ENCODE measurements at places on chromosomes 1 and 21. TPM values are rescaled to one million over a fixed set of nuclear protein-coding genes. Genes with fewer than 3 reads are reported as not detected.

Gene CNR2
- total RNA-seq = not detected

- no peaks in the 10 kb centered on the region for H3K36me3 ChIP-seq
- no peaks in the 10 kb centered on the region for H3K4me1 ChIP-seq
- H3K27ac ChIP-seq = no peak overlapping the region
- H3K4me3 ChIP-seq = no peak overlapping the region
- DNase-seq = no peak
Observed at GRCh38 chr1:22685591-22686059, 25.0 kb upstream of the EPHB2 start.

DNA sequence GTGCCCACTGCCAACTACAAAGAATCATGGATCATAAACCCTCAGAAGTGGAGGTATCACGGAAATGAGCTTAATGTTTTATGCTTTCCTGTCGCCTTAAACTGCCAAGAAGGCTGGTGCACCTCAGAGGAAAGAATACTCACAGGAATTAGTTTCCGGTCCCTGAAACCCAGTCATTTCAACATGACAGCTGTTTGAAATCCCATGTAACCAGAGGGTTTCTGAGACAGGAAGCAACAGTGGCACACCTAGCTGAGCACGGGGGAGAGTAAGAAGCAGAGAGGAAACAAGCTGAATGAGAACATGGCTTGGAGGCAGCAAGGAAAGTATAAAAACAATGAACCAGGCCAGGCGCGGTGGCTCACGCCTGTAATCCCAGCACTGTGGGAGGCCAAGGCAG, 3.9 kb downstream of the JAK1 start:
- no peaks in the 10 kb centered on the region for H3K36me3 ChIP-seq
- no peak for DNase-seq
- peaks cover 32% of the 10 kb centered on the region for H3K4me1 ChIP-seq
- H3K27ac ChIP-seq = no peak overlapping the region

DNA sequence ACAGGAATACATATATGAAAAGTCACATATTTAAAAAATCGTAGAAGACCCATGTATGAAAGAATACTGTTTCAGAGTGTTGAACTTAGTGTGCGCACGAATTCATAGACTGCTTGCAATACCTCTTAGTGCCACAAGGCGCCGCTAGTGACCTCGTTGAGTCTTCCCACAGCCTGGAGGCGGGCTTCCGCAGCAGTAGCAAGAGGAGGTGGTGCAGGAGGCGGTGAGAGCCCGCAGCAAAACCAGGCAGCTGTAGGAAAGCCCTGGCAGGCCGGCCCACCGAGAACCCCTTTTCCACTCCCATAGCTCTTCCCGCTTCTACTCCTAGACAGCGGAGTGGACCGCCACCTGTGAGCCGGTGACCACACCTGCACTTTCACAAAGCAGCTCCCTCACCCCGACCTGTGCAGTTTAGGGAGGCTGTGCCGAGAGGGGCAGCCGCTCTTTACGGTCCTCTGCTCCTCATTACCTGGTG, 23.5 kb downstream of the MTARC1 start:
- peak; percentile 82 for DNase-seq
- H3K4me1 ChIP-seq = peaks cover 4% of the 10 kb centered on the region
- H3K36me3 ChIP-seq = no peaks in the 10 kb centered on the region
- H3K27me3 ChIP-seq = peaks cover 20% of the 10 kb centered on the region

DNA sequence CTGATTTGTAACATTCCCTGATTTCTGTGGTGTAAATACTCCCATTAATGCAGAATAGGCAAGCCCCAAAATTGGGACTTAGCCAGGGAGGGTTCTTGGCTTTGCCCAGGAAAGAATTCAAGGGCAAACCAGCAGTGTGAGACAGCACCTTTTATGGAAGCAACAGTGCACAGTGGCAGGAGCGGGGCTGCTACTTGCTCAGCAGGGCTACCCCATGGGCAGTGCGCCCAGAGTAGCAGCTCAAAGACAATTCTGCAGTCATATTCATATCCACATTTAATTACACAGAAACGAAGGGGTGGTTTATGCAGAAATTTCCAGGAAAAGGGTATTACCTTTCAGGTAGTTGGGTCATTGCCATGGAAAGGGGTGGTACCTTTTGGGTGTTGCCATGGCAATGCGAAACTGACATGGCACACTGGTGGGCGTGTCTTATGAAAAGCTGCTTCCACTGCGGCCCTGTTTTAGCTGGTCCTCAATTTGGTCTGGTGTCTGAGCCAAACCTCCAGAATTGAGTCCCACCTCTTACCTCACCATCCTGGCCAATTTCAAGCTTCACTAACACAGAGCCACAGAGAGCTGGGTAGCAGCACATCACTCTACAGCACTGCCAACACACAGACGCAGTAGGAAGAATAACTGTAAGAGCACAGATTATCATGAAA, 35.9 kb downstream of the FHAD1 start:
- no peak for DNase-seq
- H3K27ac ChIP-seq = no peak overlapping the region
- no peaks in the 10 kb centered on the region for H3K4me1 ChIP-seq
- H3K4me3 ChIP-seq = no peak overlapping the region
- H3K36me3 ChIP-seq = no peaks in the 10 kb centered on the region

Gene RNF223
- not detected for total RNA-seq

DNA sequence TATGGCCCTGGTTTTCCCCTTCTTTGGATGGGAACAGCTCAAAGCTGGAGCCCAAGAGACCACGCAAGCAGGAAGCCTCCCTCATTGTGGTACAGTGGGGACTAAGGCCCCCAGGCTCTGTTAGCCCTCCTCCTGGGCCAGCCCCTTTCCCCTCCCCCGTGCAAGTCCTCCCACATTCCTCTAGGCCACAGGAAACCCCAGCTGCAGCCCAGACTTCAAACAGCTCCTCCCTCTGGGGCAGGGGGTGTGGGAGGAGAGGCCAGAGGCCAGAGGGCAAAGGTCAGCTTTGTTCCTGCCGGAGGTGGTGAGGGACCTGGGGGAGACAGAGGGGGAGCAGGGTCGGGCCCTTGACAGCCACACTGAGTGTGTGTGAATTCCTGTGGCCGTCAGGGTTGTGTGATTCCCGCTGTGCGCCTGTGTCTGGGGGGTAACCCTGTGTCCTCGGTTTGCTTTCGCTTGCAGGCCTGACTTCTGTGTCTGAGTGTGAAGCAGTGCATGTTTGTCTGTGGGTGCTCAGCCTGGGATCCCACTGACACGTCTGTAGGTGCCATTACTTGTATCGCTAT, 3.4 kb upstream of the AHDC1 start:
- H3K27me3 ChIP-seq = peaks cover 9% of the 10 kb centered on the region
- no peaks in the 10 kb centered on the region for H3K36me3 ChIP-seq
- DNase-seq = peak; percentile 89
- H3K4me1 ChIP-seq = peaks cover 37% of the 10 kb centered on the region
- H3K27ac ChIP-seq = peak overlapping the region; percentile 33
- H3K4me3 ChIP-seq = no peak overlapping the region

GRCh38 chr1:82621076-82621475, 820.3 kb downstream of the ADGRL2 start:
- no peak for DNase-seq
- no peaks in the 10 kb centered on the region for H3K36me3 ChIP-seq
- no peaks in the 10 kb centered on the region for H3K27me3 ChIP-seq
- no peak overlapping the region for H3K27ac ChIP-seq

GRCh38 chr1:236371083-236371482, 23.0 kb upstream of the EDARADD start:
- H3K4me1 ChIP-seq = peaks cover 7% of the 10 kb centered on the region
- H3K36me3 ChIP-seq = no peaks in the 10 kb centered on the region
- no peak overlapping the region for H3K27ac ChIP-seq
- no peak overlapping the region for H3K4me3 ChIP-seq
- no peak for DNase-seq
- no peaks in the 10 kb centered on the region for H3K27me3 ChIP-seq

Gene PROK1
- total RNA-seq = not detected

- no peaks in the 10 kb centered on the region for H3K4me1 ChIP-seq
- DNase-seq = no peak
- H3K27me3 ChIP-seq = peaks cover 46% of the 10 kb centered on the region
Observed at GRCh38 chr21:32800056-32800455, 28.5 kb upstream of the PAXBP1 start.

DNA sequence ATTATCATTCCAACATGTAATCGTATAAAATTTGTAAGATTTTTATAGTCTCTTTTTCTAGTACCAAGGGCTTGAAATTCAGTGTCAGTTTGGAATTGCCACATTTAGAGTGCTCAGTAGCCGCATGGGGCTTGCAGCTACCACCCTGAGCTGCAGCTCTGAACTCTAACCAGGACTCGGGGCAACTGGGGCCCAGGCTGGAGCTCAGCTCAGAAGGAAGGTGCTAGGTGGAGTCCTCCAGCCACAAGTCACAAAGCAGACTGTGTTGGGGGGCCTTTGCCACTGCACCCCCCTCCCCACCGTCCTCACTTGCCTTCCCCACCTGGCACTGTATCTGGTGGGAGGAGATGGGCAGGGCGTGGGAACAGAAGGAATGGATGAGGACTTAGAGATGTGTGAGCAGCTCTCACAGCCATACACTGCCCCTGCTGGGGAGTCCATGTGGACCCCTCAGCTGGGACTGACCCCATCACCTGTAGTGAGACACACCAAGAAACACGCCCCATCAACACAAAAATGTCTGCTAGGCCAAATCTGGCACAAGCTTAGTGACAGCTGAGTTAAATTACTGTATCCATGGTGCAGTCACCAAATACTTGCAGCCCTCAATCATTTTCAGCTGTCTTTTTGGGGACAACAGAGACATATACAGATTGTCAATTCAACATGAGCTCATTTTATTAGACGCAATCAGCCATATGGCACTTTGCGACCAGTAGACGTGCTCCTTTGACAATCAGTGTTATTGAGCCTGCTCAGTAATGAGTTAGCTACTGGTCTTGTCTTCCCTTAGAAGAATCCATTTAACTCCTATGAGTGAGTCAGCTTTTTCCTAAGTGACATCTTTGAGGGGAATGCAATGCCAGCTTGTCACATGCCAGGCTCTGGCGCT, 241.7 kb upstream of the RAB4A start:
- H3K27me3 ChIP-seq = peaks cover 21% of the 10 kb centered on the region
- H3K4me3 ChIP-seq = no peak overlapping the region
- peaks cover 8% of the 10 kb centered on the region for H3K4me1 ChIP-seq
- DNase-seq = no peak
- no peaks in the 10 kb centered on the region for H3K36me3 ChIP-seq
- no peak overlapping the region for H3K27ac ChIP-seq

GRCh38 chr1:20220036-20220435, 33.7 kb upstream of the PLA2G2C start:
- peaks cover 34% of the 10 kb centered on the region for H3K27me3 ChIP-seq
- H3K36me3 ChIP-seq = no peaks in the 10 kb centered on the region
- H3K27ac ChIP-seq = no peak overlapping the region
- H3K4me1 ChIP-seq = no peaks in the 10 kb centered on the region
- no peak overlapping the region for H3K4me3 ChIP-seq

GRCh38 chr1:99548943-99549605, 96.8 kb upstream of the PALMD start:
- no peak overlapping the region for H3K4me3 ChIP-seq
- H3K36me3 ChIP-seq = no peaks in the 10 kb centered on the region
- H3K27ac ChIP-seq = no peak overlapping the region
- no peaks in the 10 kb centered on the region for H3K4me1 ChIP-seq
- H3K27me3 ChIP-seq = no peaks in the 10 kb centered on the region
- DNase-seq = no peak

Gene TIAM1
- 0.09 TPM for total RNA-seq

Gene C1orf116
- 2.6 TPM for total RNA-seq

DNA sequence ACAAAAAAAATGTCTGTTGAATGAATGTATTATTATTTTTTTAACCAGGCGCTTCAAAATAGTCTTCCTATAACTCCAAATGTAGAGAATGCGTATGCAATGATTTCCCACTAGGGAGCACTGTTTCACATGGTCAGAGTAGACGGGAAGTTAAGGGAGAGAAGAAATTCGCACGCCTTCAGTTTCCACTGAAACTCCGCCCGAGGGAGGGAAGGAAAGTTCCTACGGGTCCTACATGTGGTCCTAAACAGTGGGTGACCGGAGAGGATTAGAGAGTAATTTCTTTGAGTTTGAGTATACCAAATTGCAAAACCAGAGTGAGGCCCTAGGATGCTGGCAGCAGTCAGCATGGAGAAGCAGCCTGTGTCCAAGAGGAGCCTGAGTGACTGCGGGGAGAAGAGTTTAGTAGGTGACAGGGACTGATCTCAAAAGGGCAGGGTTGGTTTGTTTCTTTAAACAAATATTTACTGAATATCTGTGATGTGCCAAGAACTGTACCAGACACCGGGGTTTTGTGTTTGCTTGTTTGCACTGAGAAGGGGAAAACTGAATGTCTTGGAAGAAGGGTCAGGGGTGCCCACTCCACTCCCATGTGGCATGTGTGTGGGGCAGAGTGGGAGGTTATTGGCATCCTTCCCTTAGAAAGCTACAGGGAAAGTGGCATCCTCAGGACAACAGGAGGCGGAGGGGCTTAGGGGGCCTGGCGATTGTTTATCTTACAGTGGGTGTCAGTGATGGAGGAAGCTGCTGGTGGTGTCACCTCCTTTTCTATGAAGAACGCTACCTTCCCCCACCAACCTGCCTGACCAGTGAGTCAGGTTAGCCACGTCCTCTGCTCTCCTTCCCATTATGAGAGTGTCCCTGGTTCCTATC, 22.8 kb downstream of the RNU5D-1 start:
- no peak overlapping the region for H3K4me3 ChIP-seq
- H3K27me3 ChIP-seq = peaks cover 39% of the 10 kb centered on the region
- no peaks in the 10 kb centered on the region for H3K36me3 ChIP-seq
- H3K4me1 ChIP-seq = no peaks in the 10 kb centered on the region

GRCh38 chr1:248798791-248799190, 26.9 kb downstream of the SH3BP5L start:
- no peak overlapping the region for H3K4me3 ChIP-seq
- peaks cover 20% of the 10 kb centered on the region for H3K27me3 ChIP-seq
- DNase-seq = no peak
- H3K27ac ChIP-seq = no peak overlapping the region

- H3K27me3 ChIP-seq = 0 out of 3 replicates have a peak, but pooled peaks cover 4% of the 10 kb centered on the region
- H3K4me3 ChIP-seq = no peak overlapping the region
- H3K27ac ChIP-seq = no peak overlapping the region
- DNase-seq = peak; percentile 74
- H3K36me3 ChIP-seq = no peaks in the 10 kb centered on the region
- peaks cover 16% of the 10 kb centered on the region for H3K4me1 ChIP-seq
Observed at GRCh38 chr21:44761011-44761729, 40.5 kb downstream of the UBE2G2 start.

Gene GJB3
- not detected for total RNA-seq

Gene CCDC27
- not detected for total RNA-seq

GRCh38 chr1:76136894-76137293, 62.3 kb downstream of the ST6GALNAC3 start:
- H3K27ac ChIP-seq = no peak overlapping the region
- no peaks in the 10 kb centered on the region for H3K36me3 ChIP-seq
- no peak for DNase-seq
- H3K27me3 ChIP-seq = no peaks in the 10 kb centered on the region
- H3K4me1 ChIP-seq = no peaks in the 10 kb centered on the region

- H3K4me3 ChIP-seq = no peak overlapping the region
- H3K27ac ChIP-seq = no peak overlapping the region
- H3K27me3 ChIP-seq = no peaks in the 10 kb centered on the region
- H3K4me1 ChIP-seq = peaks cover 3% of the 10 kb centered on the region
- no peaks in the 10 kb centered on the region for H3K36me3 ChIP-seq
- peak; percentile 82 for DNase-seq
Observed at GRCh38 chr1:108828074-108828961, 28.6 kb downstream of the AKNAD1 start.

Gene PYHIN1
- total RNA-seq = not detected

All from K562 (cell line).